ENCODE measurements at places on chromosomes 4 and X.
A peak's percentile ranks its signal among the peaks of the same experiment; 100 is the strongest.

DNA sequence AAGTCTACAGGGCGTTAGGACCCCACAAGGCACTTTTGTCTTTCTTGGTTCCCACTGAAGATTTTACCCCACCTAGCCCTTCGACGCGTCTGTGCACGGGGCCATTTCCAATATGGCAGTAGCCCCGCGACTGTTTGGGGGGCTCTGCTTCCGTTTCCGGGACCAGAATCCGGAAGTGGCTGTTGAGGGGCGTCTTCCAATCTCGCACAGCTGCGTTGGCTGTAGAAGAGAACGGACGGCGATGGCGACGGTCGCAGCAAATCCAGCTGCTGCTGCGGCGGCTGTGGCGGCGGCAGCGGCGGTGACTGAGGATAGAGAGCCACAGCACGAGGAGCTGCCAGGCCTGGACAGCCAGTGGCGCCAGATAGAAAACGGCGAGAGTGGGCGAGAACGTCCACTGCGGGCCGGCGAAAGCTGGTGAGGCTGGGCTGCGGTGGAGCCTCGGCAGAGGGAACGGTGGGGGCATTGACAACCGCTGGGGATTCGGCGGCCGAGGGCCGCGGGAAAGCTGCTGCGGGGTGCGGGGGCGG lies at the start of gene USP11:
Gene USP11 (plus strand): TSS at position 207 of the 530 bp plus-strand sequence. CDS start 35 bp downstream, at position 242.
- DNase-seq = peak; percentile 19

DNA sequence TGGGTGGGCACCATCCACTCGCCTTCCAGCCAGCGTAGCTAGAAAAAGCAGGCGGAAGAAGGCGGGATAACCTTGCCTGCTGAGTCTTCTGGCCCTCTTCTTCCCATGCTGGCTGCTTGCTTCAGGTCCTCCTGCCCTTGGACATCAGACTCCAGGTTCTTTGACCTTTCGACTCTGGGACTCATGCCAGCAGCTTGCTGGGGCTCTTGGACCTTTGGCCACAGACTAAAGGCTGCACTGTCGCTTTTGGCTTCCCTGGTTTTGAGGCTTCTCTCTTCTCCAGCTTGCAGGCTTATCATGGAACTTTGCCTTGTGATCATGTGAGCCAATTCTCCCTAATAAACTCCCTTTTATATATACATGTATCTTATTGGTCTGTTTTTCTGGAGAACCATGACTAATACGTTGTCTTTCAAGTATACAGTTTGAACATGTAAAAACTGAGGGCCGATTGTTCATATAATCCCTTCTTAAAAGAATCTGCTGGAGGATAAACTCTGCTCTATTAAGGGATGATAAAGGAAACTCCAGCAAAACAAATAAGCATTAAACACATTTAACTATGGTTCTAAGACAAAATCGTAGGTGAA lies 116.6 kb upstream of the LCORL start:
- DNase-seq = no peak

DNA sequence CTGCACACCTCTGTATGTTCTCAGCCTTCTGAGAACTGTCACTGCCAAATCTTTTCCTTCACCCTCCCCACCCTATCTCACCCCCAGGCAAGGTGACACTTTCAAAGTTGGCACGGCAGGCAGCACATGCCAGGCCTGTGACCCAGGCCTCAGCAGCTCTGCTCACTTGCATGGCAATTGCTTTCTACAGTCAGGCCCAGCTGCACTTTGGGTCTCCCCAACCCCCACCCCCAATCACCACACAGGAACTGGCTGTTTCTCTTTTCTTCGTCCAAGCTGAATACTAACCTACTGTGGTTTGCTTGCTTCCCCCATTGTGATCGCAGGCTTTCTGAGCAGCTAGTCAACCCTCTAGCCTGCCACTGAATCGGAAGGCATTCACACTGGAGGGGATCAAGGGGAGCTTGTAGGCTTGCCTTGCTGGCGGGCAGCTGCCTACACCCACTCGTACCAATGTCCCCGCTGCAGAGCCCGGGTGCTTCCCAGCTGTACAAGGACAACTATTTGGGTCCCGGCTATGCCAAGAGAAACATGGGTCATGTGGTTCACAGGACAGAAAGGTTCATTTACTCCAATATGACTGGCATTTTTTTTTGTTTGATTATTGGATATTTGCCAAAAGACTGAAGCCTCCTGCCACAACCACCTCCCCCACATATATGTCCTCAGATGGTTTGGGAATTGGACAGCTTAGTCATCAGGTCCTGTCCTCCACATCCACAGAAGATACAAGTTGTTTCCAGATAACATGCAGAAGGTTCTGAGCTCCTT lies 28.1 kb downstream of the SLC25A43 start:
- no peak for DNase-seq

- no peak for DNase-seq
Observed at GRCh38 chr4:108483079-108483478, 137.3 kb upstream of the RPL34 start.
